ENCODE measurements at places on chromosomes 13 and 19. TPM values are rescaled to one million over a fixed set of nuclear protein-coding genes. Genes with fewer than 3 reads are reported as not detected.

PRRG2 gene
- total RNA-seq, result 5.9 TPM

IGFL4 gene
- total RNA-seq, result 0.20 TPM

COX7A1 gene
- total RNA-seq, result 0.64 TPM

GPC6 gene
- 24.3 TPM for total RNA-seq

PDX1 gene
- not detected for total RNA-seq

- no peak overlapping the region for H3K27ac ChIP-seq
- H3K36me3 ChIP-seq, result no peaks in the 10 kb centered on the region
- H3K4me3 ChIP-seq, result no peak overlapping the region
- no peak for DNase-seq
- H3K27me3 ChIP-seq, result no peaks in the 10 kb centered on the region
Observed at GRCh38 chr19:10593820-10594637, 6.9 kb upstream of the AP1M2 start.

DNA sequence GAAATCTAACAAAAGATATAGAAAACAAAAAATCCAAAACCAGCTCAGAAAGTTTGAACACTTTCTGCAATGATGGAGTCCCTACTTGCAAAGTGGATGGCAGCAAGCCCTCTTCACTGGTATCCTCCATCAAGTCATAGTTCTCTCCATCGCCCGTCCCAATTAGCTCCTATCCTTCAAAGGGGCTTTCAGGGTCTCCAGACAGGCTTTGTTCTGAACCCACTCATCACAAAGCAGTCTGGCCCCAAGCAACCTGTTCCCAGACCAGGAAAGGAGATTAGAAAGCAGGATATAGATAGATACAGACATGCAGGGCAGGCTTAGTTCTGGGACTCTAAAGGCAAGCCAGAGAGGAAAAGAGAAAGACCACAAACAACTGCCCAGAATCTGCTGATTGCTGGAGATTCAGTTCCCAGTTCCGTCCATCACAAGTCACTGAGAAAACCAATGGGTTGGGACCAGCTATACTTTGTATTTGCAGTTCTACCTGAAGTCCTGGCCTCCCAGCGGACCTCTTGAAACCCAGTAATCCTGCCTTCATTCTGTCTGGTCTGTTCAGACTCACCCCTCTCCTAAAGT is 47.2 kb upstream of the EPHX3 start:
- H3K27me3 ChIP-seq, result no peaks in the 10 kb centered on the region
- H3K4me1 ChIP-seq, result peaks cover 67% of the 10 kb centered on the region
- H3K36me3 ChIP-seq, result no peaks in the 10 kb centered on the region
- DNase-seq, result no peak

DNA sequence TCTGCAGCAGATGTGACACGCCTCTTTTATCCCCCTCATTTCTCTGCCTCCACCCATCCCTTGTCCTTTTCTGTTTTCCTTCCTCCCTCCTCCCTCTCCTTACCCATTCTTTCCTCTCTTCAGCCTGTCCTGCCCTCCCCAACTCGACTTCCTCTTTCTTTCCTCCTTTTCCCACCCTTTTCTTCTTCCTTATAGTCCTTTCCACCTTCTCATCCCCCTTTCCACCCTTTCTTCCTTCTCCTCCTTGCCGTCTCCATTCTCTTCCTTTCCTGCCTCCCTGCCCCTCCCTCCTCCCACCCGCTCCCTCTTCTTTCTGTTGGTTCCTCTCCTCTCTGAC is 688 bp upstream of the ZNF71 start:
- H3K36me3 ChIP-seq, result peaks cover 22% of the 10 kb centered on the region
- peaks cover 29% of the 10 kb centered on the region for H3K27me3 ChIP-seq
- H3K27ac ChIP-seq, result no peak overlapping the region
- peaks cover 11% of the 10 kb centered on the region for H3K4me1 ChIP-seq
- no peak for DNase-seq

GRCh38 chr19:50189331-50189730 is 14.1 kb upstream of the MYH14 start:
- H3K4me3 ChIP-seq, result no peak overlapping the region
- no peaks in the 10 kb centered on the region for H3K4me1 ChIP-seq
- H3K27ac ChIP-seq, result no peak overlapping the region
- no peaks in the 10 kb centered on the region for H3K36me3 ChIP-seq

- peaks cover 34% of the 10 kb centered on the region for H3K4me1 ChIP-seq
- DNase-seq, result peak; percentile 30
- no peak overlapping the region for H3K27ac ChIP-seq
- no peaks in the 10 kb centered on the region for H3K36me3 ChIP-seq
Observed at GRCh38 chr13:57634839-57635165, 3.3 kb downstream of the PCDH17 start.

DNA sequence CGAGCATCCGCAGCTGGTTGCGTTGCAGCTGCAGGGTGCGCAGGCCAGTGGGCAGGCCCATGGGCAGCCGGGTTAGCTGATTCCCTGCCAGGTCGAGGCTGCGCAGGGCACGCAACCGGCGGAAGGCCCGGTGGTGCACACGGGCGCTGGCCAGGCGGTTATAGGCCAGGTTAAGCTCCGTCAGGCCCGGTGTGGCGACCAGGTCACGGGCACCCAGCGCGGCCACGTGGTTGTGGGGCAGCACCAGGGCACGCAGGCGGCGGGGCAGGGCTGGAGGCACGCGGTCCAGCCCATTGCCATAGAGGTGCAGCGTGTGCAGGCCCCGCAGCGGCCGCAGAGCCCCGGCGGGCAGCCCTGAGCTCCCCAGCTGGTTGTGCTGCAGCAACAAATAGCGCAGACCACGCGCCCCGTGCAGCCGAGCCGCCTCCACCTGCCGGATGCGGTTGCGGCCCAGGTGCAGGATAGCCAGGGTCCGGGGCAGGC is 5.3 kb downstream of the PODNL1 start:
- peak; percentile 23 for DNase-seq
- peaks cover 8% of the 10 kb centered on the region for H3K36me3 ChIP-seq
- H3K27me3 ChIP-seq, result no peaks in the 10 kb centered on the region
- H3K27ac ChIP-seq, result peak overlapping the region; percentile 59
- no peak overlapping the region for H3K4me3 ChIP-seq

- DNase-seq, result no peak
- no peak overlapping the region for H3K27ac ChIP-seq
Observed at GRCh38 chr19:36152019-36152351, 262 bp downstream of the COX7A1 start.

DNA sequence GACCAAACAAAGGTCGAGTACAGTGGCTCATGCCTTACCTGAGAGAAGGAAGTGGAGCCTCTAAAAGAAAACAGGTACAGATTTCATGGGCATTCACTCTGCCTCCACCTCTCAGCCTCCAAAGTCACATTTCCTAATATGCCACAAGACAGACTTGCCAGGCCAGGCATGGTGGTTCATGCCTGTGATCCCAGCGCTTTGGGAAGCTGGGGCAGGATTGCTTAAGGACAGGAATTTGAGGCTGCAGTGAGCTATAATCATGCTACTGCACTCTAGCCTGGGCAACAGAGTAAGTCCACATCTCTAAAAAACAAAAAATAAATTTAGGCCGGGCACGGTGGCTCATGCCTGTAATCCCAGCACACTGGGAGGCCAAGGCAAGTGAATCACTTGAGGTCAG is 10.9 kb upstream of the DNMT1 start:
- H3K4me3 ChIP-seq, result no peak overlapping the region
- peaks cover 15% of the 10 kb centered on the region for H3K4me1 ChIP-seq
- H3K27ac ChIP-seq, result no peak overlapping the region
- H3K27me3 ChIP-seq, result peaks cover 4% of the 10 kb centered on the region
- H3K36me3 ChIP-seq, result no peaks in the 10 kb centered on the region
- no peak for DNase-seq

GRCh38 chr13:39789451-39789850 is 134.0 kb downstream of the COG6 start:
- H3K4me1 ChIP-seq, result peaks cover 35% of the 10 kb centered on the region
- H3K27me3 ChIP-seq, result peaks cover 2% of the 10 kb centered on the region
- H3K27ac ChIP-seq, result no peak overlapping the region
- no peak for DNase-seq
- H3K4me3 ChIP-seq, result no peak overlapping the region

- H3K4me3 ChIP-seq, result peak overlapping the region; percentile 72
- DNase-seq, result peak; percentile 86
- H3K36me3 ChIP-seq, result no peaks in the 10 kb centered on the region
- no peak overlapping the region for H3K27ac ChIP-seq
- H3K27me3 ChIP-seq, result peaks cover 5% of the 10 kb centered on the region
Observed at GRCh38 chr19:9914315-9915207, 21.8 kb downstream of the OLFM2 start.

DNA sequence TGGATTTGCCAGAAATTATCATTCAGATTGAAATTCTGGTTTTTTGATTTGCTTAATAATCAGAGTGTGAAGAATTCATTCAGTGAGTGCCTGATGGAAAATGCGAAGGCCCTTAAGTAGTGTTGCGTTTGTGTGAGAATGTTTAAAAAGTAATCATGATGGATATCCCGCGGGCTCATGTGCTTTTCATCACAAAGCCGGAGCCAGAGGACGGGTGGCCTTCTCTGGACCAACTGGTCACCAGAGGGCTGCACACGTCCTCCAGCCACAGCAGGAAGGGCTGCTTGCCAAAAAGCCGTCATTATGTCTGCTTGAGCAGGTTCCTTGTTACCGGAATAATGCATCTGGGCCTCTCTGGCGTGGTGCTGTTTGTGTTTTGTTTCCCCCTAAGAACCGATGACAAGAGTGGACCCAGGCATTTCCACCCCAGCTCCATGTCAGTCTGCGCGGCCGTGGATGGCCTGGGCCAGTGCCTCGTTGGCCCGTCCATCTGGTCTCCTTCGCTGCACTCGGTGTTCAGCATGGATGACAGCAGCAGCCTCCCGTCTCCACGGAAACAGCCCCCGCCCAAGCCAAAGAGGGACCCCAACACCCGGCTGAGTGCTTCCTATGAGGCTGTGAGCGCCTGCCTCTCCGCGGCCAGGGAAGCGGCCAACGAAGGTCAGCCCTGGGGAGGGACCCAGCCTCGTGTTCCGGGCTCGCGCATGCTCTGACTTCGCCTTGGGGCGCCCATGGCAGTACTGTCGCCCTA is 497.7 kb downstream of the MYO16 start:
- H3K27ac ChIP-seq, result no peak overlapping the region
- DNase-seq, result no peak
- peaks cover 33% of the 10 kb centered on the region for H3K4me1 ChIP-seq
- no peaks in the 10 kb centered on the region for H3K27me3 ChIP-seq

- peaks cover 10% of the 10 kb centered on the region for H3K36me3 ChIP-seq
- H3K4me1 ChIP-seq, result peaks cover 48% of the 10 kb centered on the region
- no peak overlapping the region for H3K27ac ChIP-seq
- DNase-seq, result no peak
Observed at GRCh38 chr13:51603716-51604115, 19.5 kb downstream of the WDFY2 start.

DNA sequence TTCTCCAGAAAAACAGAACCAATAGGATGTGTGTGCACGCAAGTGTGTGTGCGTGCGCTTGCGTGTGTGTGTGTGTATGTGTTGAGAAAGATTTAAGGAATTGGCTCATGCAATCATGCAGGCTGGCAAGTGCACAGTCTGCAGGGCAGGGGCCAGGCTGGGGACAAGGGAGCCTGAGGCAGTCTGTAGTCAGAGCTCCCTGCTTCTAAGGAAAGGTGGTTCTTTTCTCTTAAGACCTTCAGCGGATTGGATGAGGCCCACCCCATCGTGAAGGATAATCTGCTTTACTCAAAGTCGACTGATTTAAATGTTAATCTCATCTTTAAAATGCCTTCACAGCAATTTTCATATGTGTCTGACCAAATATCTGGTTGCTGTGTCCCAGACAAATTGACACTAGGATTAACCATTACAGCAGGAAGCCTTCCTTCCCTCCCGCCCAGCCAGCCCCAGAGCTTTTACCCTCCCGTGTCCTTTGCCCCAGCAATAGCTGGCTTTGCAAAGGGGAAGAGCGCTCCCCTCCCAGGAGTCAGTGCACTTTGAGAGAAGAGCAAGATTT is 15.0 kb upstream of the NAXD start:
- H3K27me3 ChIP-seq, result no peaks in the 10 kb centered on the region
- H3K36me3 ChIP-seq, result 0 out of 2 replicates have a peak, but pooled peaks cover 5% of the 10 kb centered on the region
- no peak overlapping the region for H3K27ac ChIP-seq
- no peak overlapping the region for H3K4me3 ChIP-seq

- DNase-seq, result no peak
- no peak overlapping the region for H3K4me3 ChIP-seq
- H3K4me1 ChIP-seq, result no peaks in the 10 kb centered on the region
- H3K36me3 ChIP-seq, result peaks cover 46% of the 10 kb centered on the region
- peaks cover 90% of the 10 kb centered on the region for H3K27me3 ChIP-seq
- no peak overlapping the region for H3K27ac ChIP-seq
Observed at GRCh38 chr19:27753622-27754021, 1459.3 kb downstream of the UQCRFS1 start.

GRCh38 chr19:31338069-31338776 is 11.0 kb downstream of the TSHZ3 start:
- H3K27me3 ChIP-seq, result no peaks in the 10 kb centered on the region
- DNase-seq, result peak; percentile 79
- H3K36me3 ChIP-seq, result peaks cover 12% of the 10 kb centered on the region
- peak overlapping the region; percentile 4 for H3K27ac ChIP-seq

GRCh38 chr19:4215807-4216206 is 13.5 kb upstream of the EBI3 start:
- no peaks in the 10 kb centered on the region for H3K27me3 ChIP-seq
- no peaks in the 10 kb centered on the region for H3K4me1 ChIP-seq
- H3K27ac ChIP-seq, result no peak overlapping the region
- no peak overlapping the region for H3K4me3 ChIP-seq
- DNase-seq, result no peak
- peaks cover 7% of the 10 kb centered on the region for H3K36me3 ChIP-seq

DNA sequence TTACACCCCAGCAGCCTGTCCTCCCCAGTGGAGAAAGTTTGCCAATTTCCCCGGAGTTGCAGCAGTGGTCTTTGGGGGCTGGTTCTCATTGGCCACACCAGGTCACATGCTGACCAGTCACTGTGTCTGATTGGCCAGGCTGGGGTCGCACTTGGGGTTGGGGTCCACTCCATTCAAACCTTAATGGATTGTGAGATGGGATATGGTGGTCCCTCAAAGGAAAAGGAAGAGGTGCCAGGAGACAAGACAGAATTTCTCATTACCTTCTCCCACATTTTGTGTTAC is 3.4 kb downstream of the PPM1N start:
- H3K4me3 ChIP-seq, result peak overlapping the region; percentile 17
- DNase-seq, result no peak
- H3K4me1 ChIP-seq, result peaks cover 49% of the 10 kb centered on the region
- no peaks in the 10 kb centered on the region for H3K36me3 ChIP-seq

DNA sequence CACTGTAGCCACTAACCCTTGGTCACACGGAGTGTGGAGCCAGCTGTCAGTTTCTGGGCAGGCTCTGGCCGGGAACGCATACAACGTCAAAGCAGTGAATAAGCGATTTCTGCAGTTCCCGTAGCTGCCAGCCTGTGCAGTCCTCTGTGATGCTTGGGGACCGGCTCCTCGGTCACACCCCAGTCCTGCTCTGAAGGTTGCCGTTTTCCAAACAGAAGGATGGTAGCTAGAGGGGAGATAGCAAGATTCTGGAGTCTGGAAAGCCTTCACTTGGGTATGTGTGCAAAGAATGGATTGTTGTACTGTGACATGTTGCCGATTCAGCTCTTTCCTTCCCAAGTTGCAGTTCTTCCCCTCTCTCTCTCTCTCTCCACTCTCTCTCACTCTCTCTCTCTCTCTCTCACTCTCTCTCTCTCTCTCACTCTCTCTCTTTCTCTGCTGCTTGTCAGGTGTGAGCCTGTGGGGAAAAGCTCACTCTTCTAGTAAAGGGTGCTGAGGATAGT is 38.7 kb upstream of the C1QTNF9 start:
- H3K27ac ChIP-seq, result peak overlapping the region; percentile 67
- no peaks in the 10 kb centered on the region for H3K27me3 ChIP-seq
- H3K36me3 ChIP-seq, result 0 out of 2 replicates have a peak, but pooled peaks cover 2% of the 10 kb centered on the region
- H3K4me1 ChIP-seq, result peaks cover 18% of the 10 kb centered on the region
- no peak for DNase-seq
- no peak overlapping the region for H3K4me3 ChIP-seq

GRCh38 chr19:35756377-35757230 is at the start of gene HSPB6:
TSS of gene HSPB6 (minus strand) at chr19:35757029. CDS start at chr19:35757008, 21 bp downstream.
- peaks cover 23% of the 10 kb centered on the region for H3K27me3 ChIP-seq
- peaks cover 5% of the 10 kb centered on the region for H3K36me3 ChIP-seq
- H3K4me3 ChIP-seq, result peak within 1 kb of the TSS; percentile 94
- DNase-seq, result peak; percentile 57
- H3K27ac ChIP-seq, result peak within 1 kb of the TSS; percentile 82

All from WTC11 (cell line).